Activated naive CD8-positive, alpha-beta T cell treated with anti-CD3 and anti-CD28 coated beads, Interleukin-2, amount 50 U/mL, for 16 hours (primary cell): ENCODE measurements at places on chromosomes 13 and 19.
A peak's percentile ranks its signal among the peaks of the same experiment; 100 is the strongest.

GRCh38 chr19:34667349-34668076 is 9.4 kb downstream of the SCGB2B2 start:
- DNase-seq, result no peak

GRCh38 chr19:38670921-38671398 is 23.5 kb downstream of the ACTN4 start:
- DNase-seq, result no peak

- DNase-seq, result no peak
These were observed 525.1 kb upstream of the NBEA start for GRCh38 chr13:34416971-34417380.

DNA sequence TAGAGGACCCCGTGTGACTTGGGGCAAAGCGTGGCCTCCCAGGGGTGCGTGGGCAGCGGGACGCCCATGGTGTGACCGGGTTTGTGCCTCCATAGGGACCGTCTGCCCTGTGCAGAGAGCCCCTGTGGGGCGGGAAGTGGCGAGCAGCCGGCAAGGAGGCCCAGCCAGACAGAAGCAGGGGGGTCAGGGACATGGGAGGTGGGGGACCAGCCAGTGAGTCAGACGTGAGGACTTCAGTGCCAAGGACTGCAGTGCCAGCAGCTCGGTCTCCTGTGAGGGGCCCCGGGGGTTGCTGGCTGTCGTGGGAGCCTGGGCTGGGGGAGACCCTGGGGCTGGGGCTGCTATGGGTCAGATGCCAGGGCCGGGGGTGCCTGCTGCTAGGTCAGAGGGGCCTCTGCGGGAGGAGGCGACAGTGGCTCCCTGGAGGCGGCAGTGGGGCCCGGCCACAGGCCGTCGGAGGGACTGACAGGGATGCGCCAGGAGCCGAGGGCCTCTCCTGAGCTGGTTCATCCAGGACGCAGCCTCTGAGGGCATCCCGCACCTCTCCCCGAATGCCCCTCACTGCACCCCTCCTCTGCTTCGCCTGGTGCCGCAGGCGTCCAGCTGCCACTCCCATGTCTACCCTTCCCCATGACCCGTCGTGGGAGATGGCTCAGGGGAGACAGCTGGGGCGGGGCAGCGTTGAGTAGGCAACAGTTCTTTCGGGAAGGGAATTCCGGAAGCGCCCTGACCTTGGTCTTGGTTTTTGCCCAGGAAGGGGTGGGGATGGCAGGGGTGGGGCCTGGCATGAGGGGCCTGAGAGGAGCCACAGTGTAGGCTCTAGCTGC is 80.0 kb downstream of the KDM4B start:
- DNase-seq, result no peak

DNA sequence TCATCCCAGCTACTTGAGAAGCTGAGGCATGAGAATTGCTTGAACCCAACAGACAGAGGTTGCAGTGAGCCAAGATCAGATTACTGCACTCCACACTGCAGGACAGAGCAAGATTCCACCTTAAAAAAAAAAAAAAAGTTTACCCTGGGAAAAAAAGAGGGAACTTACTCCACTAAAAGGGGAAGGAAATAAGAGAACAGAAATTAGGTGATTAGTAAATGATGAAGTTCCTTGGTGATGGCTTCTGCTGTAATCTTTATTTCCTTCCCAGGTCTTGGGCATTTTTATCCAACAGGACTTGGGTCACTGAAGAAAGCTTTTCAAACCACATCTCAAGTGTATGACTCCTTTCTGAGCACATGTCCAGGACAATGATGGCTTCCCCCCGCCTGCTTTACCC is 9.3 kb downstream of the ZNF780A start:
- no peak for DNase-seq

DNA sequence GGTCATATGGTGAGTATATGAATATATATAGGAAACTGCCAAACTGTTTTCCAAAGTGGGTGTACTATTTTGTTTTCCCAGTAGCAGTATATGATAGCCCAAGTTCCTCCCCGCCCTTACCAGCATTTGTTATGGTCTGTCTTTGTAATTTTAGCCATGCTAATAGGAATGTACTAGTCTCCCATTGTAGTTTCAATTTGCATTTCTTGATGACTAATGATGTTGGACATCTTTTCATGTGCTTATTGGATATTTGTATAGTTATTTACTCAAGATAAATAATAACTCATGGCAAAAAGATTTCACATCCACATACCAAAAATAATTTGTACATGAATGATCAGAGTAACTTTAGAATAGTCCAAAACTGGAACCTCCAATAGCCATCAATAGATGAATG is 75.3 kb upstream of the SERP2 start:
- no peak for DNase-seq

- DNase-seq, result no peak
These were observed 9.5 kb downstream of the B3GLCT start for GRCh38 chr13:31209172-31209840.

- no peak for DNase-seq
These were observed 435.0 kb upstream of the KLF12 start for GRCh38 chr13:74569251-74569650.

- no peak for DNase-seq
These were observed 9.9 kb upstream of the MKNK2 start for GRCh38 chr19:2060884-2061494.

DNA sequence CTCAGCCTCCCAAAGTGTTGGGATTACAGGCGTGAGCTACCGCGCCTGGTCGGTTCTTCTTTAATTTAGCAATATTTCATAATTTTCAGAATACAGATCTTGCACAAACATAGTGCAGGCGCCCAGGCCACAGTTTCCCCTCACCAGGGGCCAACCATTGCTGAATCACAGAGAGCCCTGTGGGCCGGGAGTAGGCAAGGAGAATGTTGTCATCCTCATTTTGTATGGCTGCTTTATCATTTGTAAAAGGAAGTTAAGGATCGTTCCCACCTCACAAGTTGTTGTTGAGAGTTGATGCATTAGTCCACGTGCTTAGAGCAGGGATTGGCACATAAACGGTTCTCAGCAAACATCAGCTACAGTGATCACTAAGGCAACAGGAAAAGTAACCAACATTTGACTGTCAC is 30.2 kb downstream of the MEIS3 start:
- DNase-seq, result no peak

DNA sequence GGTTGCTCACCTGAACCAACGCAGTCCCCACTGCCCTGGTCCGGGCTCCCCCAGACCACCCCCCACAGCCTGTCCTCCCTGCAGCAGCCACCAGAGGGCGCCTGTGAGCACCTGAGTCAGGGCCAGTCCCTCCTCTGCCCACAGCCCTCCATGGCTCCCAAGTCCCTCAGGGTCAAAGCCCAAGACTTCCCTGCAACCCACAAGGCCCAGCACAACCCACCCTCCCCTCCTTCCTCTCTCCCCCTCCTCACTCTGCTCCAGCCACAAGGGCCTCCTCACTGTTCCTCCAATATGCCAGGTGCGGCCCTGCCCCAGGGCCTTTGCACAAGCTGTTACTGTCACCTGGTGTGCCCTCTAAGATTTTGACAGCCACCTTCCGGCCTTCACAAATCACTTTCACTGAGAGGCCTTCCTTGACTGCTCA is 10.9 kb downstream of the GNA15 start:
- DNase-seq, result peak; percentile 47

- DNase-seq, result no peak
These were observed 412.0 kb downstream of the FGF14 start for GRCh38 chr13:101989798-101990350.

GRCh38 chr13:69948016-69948415 is 159.6 kb upstream of the ATXN8OS start:
- DNase-seq, result no peak

DNA sequence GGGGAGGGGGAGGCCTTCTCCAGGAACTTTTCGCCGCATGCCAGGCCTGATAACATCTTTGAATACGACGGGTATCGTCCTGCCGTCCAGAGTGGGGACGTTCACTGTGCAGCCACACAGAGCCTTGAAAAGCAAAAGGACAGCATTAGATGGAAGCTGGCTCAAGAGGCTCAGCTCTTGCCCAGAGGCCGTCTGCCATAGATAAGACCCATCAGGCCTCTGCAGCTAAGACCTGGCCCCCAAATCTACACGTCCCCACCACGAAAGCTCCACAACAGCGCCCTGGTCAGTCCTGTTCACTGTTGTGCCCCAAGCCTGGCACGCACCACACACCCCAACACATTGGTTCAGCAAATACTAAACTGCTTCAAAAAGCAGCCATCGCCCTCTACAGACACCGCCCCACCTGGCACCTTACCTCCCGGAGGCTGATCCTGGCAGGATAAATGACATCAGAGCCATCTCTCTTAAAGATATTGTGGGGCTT is 2.1 kb downstream of the DNAJB1 start:
- no peak for DNase-seq

DNA sequence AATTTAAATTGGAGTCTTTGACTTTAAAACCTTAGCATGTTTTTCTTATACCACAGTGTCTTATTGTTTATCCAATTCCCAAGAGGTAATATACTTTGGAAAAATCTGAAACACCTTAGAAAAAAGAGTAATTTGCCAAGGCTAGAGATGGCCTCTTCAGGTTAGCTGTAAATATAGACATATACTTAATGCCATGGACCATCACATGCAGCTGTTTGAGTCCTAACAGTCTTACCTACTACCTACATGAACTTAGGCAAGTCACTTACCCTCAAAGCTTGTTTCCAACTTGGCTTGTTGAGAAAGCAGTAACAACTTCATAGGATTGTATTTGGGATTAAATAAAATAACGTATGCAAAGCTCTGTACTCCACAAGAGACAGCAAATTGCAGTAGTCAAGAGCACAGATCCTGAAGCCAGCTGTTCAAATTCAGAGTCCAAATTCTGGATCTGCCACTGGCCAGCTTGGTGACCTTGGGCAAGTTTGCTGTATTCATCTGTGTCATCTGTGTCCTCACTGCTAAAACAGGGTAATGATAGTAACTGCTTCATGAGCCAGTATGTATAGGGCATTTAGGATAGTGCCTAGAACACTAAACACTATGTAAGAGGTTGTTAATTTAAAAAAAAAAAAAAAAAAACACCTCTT is 13.2 kb upstream of the SPART start:
- DNase-seq, result no peak

DNA sequence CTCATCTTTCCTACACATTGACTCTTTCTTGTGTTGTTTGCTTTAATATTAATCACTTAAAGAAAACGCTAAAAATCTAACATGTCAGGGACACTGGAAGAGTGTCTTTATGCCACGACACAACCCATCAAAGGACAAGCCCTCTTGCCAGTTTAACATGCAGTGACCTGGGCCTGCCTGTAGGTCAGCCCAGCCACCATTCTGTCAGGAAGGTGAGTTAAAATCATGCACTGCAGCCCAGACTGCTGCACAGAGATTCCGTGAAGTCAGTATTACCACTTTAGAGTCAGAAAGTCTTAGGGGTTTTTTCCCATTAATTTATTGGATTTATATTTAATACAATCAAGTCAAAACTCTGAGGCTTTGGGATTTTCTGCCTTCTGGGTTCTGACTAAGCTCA is 58.0 kb downstream of the TNFRSF19 start:
- DNase-seq, result no peak

- DNase-seq, result peak; percentile 29
These were observed 21.2 kb downstream of the PCID2 start for GRCh38 chr13:113187263-113187669.

DNA sequence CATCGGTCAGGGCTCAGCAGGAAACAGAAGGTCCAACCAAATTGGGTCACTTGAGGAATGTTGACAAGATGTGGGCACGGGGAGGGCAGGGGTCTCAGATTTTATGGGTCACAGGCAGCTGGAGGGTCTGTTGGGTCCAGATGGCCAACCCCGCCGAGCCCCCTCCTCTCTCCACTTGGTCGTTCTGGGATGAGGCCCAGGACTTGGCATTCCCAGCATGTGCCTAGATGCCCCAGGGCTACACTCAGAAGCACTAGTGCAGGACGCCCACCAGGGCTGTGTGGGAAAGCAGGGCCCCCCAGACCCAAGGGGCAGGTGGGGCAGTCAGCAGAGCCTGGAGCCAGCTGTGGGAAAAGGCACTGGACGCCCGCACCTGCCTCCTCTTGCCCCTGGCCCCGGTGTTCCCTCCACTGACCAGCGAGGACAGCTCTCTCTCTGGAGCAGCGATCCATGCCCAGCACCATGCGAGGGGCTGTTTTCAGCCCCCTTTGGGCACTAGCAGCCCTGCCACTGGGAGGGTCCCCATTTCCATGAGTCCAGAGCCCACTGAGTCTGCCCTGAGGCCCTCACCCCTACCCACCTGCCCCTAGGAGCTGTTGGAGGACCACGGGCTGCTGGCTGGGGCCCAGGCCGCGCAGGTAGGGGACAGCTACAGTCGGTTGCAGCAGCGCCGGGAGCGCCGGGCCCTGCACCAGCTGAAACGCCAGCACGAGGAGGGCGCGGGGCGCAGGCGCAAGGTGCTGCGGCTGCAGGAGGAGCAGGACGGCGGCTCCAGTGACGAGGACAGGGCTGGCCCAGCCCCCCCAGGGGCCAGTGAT is 26.0 kb downstream of the DHX34 start:
- DNase-seq, result no peak

- no peak for DNase-seq
These were observed 32.4 kb downstream of the OLFM4 start for GRCh38 chr13:53060840-53061490.

- DNase-seq, result no peak
These were observed 61.7 kb downstream of the RAP2A start for GRCh38 chr13:97495678-97496077.

GRCh38 chr19:48274173-48274572 is 4.3 kb downstream of the ZNF114 start:
- DNase-seq, result no peak

DNA sequence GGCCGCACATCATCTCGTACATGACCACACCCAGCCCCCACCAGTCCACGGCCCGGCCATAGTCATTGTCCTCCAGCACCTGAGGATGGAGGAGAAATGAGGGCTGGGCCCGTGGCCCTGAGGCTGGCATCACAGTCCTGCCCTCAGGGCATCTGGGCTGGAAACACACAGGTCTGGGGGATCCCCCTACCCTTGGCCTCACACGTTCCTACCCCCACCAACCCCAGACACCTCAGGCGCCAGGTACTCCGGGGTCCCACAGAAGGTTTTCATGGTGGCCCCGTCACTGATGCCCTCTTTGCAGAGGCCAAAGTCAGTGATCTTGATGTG is 9.5 kb upstream of the CCNP start:
- no peak for DNase-seq

GRCh38 chr19:15863272-15863671 is 34.6 kb downstream of the CYP4F2 start:
- DNase-seq, result no peak

DNA sequence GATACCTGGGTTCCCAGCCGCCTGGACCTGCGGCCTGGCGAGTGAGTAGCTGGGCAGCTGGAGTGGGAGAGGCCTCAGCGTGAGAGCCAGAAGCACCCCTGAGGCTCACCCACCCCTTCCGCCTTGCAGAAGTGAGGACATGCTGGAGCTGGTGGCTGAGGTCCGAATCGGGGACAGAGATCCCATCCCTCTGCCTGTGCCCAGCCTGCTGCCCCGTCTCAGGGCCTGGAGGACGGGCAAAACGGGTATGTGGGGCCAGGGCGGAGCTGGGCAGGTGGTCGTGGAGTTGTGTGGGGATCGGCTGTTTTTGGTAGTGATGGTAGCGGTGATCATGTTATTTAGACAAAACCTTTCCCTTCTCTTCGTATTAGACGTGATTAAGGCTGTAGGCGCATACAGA is 4.6 kb downstream of the SCAF1 start:
- DNase-seq, result no peak

- DNase-seq, result no peak
These were observed 51.5 kb downstream of the ATP7B start for GRCh38 chr13:51959773-51960172.

- no peak for DNase-seq
These were observed 284.7 kb downstream of the SLC7A1 start for GRCh38 chr13:29310806-29311205.
